ENCODE measurements at places on chromosomes 11 and 22.

- DNase-seq: no peak
Observed at GRCh38 chr11:118530180-118530682, 761 bp upstream of the TMEM25 start.

GRCh38 chr11:8219257-8220021 is 44.2 kb downstream of the LMO1 start:
- DNase-seq: no peak

- no peak for DNase-seq
Observed at GRCh38 chr22:25759825-25760231, 17.8 kb downstream of the MYO18B start.

- no peak for DNase-seq
Observed at GRCh38 chr11:114610984-114611944, 15.7 kb upstream of the NXPE4 start.

GRCh38 chr11:60889869-60890311 is 16.5 kb downstream of the PRPF19 start:
- DNase-seq: no peak

GRCh38 chr11:80778432-80778831 is 1337.6 kb upstream of the TENM4 start:
- DNase-seq: no peak

Data from stimulated activated CD8-positive, alpha-beta memory T cell treated with anti-CD3 and anti-CD28 coated beads, Interleukin-2, amount 100 ng/mL, for 48 hours (primary cell).